HCEC 1CT (cell line): ENCODE measurements at places on chromosomes 2 and 18.

DNA sequence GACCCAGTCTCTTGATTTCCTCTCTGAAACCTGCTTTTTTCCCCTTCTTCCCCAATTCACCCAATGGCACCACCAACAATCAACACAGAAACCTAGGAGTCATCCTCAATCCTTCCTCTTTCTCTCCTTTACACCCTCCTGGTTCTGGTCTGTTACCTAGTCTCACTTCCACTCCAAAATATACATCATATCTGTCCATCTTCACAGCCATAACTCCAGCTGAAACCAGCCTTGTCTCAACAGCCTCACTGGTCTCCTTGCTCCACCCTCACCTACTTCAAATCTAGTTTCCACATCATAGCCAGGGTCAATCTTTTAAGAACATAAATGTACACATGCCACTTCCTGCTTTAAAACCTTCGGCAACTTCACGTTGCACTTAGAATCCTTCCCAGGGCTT is 11.8 kb upstream of the TWSG1 start:
- DNase-seq, result no peak

- no peak for DNase-seq
These were observed 71.6 kb upstream of the ATG16L1 start for GRCh38 chr2:233179848-233180366.

DNA sequence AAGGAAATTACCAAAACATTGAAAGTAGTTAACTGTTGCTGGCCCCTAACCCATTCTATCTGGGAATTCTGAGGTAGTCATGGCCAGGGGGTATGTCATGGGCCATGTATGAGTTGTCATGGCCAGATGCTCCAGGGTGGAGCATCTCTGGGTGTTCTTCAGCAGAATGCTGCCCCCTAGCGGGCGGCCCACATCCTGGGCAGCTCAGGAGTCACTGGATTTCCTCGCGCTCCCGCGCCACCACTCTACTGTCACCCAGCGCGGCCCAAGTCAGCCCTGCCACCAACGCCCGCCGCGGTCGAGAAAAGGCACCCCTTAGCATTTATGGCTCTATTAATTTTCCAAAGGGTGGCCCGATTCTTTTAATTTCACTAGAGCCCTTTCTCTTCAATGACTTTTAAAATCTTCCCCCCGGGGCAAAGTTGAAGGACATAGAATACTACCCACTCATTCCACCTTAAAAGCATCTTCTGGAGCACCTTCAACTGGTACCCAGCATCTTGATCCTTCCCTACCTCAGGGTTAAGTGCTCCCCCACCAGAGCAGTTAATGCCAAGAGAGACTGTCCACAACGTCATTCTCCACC is 41.6 kb downstream of the PKDCC start:
- peak; percentile 58 for DNase-seq

GRCh38 chr2:199219551-199219950 is 238.2 kb downstream of the SATB2 start:
- DNase-seq, result no peak

GRCh38 chr2:114127372-114127771 is 237.5 kb downstream of the ACTR3 start:
- peak; percentile 32 for DNase-seq
